OCI-M1 (cell line): ENCODE measurements at places on chromosomes 7 and 10.
A peak's percentile ranks its signal among the peaks of the same experiment; 100 is the strongest.

- peak; percentile 89 for DNase-seq
Measured at GRCh38 chr10:92914478-92915325, 66.4 kb downstream of the EXOC6 start.

DNA sequence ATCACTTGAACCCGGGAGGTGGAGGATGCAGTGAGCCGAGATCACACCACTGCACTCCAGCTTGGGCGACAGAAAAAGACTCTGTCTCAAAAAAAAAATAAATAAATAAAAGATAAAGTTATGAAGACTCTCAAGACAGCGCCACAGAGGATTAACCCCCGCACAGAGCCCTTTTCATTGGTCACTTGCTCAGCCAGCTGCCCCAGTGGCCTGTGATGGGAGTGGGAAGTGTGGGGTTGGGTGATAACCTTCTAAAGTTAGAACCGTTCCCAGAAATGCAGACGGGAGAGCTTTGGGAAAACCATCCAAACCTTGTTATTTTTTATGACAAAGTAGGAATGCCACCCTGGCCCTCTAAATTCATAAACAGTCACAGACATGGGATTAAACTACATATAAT lies 57.4 kb downstream of the PARP12 start:
- no peak for DNase-seq

DNA sequence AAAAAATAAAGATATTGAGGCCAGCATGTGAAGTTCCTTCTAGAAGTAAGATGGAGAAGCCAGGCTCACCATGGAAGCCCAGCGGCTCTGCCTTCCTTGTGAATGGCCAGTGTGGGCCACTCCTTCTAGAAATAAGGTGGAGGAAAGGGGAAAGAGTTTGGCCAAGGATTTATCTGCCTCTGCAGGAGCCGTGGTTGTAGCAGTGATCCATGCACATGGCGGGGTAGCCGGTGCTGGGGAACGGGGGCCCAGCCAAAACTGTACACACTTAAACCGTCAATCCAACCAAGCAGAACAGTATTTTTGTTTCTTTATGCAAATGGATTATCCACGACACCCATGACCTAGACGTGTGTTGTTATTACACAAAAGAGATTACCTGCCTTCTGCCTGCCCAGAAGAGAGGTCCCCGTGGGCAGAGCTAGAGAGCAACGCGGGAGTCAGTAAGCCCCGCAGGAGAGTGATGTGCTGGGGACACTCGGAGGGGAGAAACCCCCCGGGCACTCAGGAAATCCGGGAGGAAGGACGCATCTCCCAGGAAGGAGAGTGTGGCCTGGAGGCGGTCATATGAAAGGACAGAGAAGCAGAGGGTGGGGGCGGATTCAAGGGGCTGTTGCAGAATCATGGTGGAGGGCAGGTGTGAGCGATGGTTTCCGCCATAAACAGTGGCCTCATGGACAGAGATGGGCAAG lies 218.4 kb upstream of the PPP2R2D start:
- DNase-seq, result no peak

GRCh38 chr7:44162179-44162578 lies 21.0 kb upstream of the MYL7 start:
- DNase-seq, result no peak
